ENCODE measurements at places on chromosomes 12 and 14. TPM values are rescaled to one million over a fixed set of nuclear protein-coding genes. Genes with fewer than 3 reads are reported as not detected.

- no peak for DNase-seq
Observed at GRCh38 chr14:61559641-61560201, 135.6 kb upstream of the HIF1A start.

DNA sequence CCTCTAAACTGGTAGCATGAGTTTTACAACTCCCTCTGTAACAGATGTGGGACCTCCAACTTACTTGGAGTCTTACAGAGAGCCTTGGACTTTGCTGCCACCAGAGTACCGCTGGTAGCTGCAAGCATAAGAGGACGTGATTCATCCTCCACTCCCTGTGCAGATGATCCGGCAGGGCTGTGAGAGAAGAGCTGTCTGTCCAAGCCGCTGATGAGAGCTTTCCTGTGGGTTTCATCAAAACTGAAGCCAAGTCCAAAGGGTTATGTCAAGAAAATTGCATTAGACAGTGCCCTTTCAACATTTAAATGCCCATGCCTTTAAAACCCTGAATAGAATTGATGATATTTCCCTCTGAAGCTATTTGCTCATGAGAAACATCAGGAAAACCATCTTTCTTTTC lies 85.8 kb downstream of the LLPH start:
- no peak for DNase-seq

DNA sequence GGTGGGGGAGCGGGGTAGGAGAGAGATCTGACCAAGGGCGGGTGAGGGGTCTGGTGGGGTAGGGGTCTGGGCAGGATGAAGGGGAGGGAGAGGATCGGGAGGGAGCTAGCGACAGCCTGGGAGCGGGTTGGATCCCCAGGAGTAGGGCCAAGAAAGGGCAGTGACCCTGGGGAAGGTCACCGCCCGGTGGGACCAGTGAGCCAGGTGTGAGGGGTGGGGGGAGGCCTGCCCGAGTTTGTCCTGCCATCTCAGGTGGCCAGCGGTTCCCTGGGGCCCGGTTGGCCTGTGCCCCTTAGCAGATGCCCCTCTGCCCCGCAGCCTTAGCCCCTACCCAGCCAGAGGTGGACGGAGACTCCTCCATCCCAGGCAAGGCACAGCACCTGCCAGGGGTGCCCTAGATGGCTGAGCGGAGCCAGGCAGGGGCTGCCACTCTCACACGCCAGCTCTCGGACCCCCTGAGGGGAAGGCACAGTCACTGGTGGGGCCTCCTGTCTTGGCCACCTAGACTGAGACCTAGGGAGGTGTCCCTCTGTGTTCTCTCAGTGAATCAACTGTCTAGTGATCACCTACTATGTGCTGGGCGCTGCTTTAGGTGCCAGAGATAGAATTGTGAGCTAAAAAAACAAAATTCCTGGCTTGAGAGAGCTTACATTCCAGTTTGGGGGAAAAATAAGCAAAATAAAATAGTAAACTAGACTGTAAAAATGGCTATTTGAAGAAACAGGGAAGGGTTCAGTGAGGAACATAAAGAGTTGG lies 629 bp upstream of the TTC7B start:
- no peak for DNase-seq

GRCh38 chr14:28083389-28083788 lies 683.2 kb upstream of the FOXG1 start:
- no peak for DNase-seq

DNA sequence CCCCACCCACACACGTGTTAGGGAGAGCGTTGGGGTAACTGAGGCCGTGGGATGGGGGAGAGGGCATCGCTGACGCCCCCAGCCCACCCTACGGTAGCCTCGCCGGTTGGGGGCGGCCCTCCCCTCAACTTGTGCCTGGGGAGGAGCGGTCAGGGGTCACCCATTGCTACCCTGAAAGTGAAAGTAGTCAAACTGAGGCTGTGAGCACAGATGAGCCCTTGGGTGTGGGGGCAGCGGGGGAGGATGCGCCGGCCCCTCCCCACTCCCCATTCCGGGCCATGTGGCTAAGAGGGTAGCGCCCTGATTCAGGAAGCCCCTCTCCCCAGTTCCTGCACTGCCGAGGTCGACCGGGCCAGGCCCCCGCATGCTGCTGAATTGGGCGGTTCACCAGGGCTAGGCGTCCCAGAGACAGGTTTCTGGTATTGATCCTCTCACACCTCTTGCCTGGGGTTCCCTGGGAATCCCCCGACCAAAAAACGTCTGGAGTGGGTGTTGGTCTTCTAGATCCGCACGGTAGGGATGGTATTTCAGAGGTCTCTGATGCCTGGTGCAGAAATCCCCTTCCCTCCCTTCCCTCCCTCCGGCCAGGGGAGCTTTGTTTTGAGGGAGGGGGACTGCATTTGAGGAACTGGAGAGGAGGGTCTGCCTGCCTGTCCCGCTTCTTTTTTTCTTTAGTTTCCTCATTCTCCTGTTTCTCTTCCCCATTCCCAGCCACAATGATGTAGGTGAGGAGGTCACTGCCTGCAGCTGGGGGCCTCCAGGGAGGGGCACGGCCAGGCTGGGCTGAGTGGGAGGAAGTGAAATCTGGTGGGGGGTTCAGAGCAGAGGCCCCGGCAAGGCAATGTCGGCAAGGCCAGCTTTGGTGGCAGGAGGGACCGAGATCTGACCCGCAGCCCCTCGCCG lies 1.0 kb downstream of the SH2B3 start:
- DNase-seq: no peak

DNA sequence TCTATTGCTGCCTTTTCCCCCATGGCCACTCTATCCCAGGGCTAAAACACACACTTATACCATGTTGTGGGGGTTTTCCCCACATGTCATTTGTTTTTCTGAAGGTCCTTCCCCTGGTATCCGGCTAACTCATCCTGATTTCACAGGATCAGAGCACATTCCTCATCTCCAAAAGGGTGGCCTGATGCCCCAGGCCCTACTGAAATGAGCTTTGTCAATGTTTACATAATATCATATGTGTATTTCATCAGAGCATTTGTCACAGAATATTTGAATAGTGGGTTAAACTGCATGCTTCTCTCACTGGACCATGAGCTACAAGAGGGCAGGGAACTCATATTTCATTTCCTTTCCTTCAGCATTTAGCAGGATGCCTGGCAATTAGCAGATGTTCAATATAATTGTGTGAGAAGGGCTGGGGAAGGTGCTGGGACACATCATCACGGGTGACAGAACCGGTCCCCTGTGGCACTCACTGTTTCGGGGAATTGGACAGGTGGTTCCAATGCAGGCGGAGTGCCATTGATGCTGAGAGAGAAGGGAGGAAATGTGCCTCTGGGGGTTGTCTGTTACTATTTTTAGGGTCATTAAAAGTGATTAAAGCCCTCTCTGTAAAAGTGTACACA lies 26.8 kb downstream of the EMP1 start:
- peak; percentile 27 for DNase-seq

- DNase-seq: no peak
Observed at GRCh38 chr12:19588951-19589350, 149.7 kb downstream of the AEBP2 start.

- DNase-seq: no peak
Observed at GRCh38 chr14:24329736-24330135, 5.1 kb downstream of the ADCY4 start.

Gene C12orf60
- 0.54 TPM for total RNA-seq

Gene C1QL4
- 2.1 TPM for total RNA-seq

Gene VWF
- 0.31 TPM for total RNA-seq

Measured in Panc1 (cell line).